ENCODE measurements at places on chromosomes 2 and 18.

GRCh38 chr2:217153510-217153909 lies 293.6 kb upstream of the TNP1 start:
- DNase-seq: no peak

GRCh38 chr2:169190197-169190775 lies 120.9 kb downstream of the DHRS9 start:
- DNase-seq: no peak

DNA sequence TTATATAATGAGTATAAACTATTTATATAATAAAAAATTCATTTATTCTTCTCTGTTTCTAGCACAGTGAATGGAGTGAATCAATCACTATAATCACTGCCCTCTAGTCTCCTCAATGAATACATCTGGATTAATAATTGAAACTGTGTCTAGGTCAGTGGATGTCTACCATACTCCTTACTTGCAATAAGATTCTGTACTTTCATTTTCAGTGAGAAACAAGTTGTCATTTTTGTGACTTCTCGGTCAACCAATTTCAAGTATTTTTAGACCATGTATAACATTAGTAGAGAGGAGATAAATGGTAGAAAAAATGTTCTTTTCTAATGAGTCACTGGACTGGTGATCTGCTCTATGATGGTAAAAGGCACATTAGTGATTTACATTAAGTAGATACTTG lies 799.6 kb upstream of the CHAC2 start:
- DNase-seq: no peak

DNA sequence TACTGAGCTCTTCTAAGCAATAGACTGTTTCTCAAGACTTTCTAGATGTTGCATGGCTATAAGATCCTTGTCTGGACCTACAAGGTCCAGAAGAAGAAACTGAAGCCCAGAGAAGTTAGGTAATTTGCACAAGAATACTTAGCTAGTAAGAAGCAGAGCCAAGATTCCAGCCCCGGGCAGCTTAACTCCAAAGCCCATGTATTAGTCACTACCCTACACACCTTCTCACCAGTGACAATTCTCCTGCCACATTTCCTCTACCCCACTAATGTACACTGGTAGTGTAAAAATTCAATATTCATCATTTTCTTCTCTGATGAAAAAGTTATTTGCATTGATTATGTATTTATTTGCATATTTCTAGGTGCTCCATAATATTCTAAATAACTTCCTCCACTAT lies 95.5 kb upstream of the CREB1 start:
- no peak for DNase-seq

DNA sequence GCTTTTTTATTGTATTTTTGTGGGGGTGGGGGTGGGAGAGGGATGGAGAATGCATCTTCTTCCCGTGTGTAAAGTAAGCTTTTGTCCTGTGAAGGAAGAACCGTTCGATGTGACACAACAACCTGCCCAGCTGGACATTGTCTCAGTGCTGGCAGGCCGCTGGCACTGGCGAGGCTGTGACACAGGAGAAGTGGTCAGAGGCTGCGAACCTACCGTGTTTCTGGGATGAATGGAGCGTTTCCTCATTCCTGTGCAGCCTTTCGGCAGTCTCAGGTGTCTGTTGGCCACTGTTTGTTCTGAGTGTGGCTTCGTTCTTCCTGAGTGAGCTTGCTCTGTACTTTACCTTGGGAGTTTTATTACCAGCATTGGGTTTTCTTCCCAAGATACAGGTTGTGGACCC lies 8.0 kb downstream of the RAMP1 start:
- DNase-seq: no peak

DNA sequence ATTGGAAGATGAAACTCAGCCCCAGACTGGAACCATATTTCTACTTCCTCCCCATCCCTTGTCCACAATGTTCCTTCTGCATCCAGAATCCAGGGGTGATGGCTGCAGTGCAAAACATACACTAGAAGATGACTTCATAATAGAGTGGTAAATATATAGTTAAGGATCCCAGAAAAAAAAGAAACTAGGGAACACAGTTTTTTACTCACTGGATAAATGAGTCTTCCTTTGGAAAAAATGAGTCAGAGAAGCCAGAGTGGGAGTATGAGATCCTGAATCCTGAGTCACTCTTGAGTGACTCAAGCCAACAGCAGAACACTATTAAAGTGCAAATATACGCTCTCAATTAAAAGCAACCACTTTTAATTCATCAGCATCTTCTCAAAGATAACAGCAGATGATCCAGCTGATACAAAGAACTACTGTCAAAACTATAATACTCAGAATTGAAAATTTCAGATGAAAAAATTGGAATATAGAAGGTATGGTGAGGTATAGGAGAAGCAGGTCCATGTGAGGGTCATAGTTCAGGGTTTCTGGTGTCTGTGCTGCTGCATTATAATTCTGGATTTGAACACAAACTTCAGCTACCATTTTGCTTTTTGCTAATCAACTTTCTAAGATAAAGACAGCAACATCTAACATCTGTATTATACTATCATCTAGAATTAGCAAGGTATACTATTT lies 987.2 kb upstream of the CDH2 start:
- DNase-seq: no peak
